ENCODE measurements at places on chromosomes 11 and 22. TPM values are rescaled to one million over a fixed set of nuclear protein-coding genes. Genes with fewer than 3 reads are reported as not detected.

DNA sequence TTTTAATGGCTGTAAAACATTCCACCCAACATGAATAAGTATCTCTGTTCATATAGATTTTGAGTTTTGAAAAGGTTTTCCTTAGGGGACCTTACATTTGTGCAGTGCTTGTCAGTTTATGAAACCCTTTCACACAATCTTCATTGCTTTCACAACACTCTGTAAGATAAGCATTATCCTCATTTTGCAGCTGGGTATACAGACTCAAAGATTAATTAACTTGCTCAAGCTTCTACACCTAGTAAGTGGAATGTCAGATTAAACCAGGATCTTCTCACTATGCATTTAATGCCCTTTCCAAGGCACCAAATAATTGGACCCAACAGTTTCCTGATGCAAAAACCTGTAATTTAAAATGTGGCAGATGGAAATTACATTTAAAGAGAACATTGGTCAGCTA, 11.6 kb upstream of the GAB2 start:
- H3K27me3 ChIP-seq: no peaks in the 10 kb centered on the region
- no peak overlapping the region for H3K27ac ChIP-seq
- H3K4me3 ChIP-seq: no peak overlapping the region
- DNase-seq: no peak
- H3K36me3 ChIP-seq: no peaks in the 10 kb centered on the region

GRCh38 chr11:81870815-81871214, 862.8 kb downstream of the FAM181B start:
- no peak overlapping the region for H3K27ac ChIP-seq
- no peaks in the 10 kb centered on the region for H3K36me3 ChIP-seq
- H3K27me3 ChIP-seq: no peaks in the 10 kb centered on the region
- DNase-seq: no peak

DNA sequence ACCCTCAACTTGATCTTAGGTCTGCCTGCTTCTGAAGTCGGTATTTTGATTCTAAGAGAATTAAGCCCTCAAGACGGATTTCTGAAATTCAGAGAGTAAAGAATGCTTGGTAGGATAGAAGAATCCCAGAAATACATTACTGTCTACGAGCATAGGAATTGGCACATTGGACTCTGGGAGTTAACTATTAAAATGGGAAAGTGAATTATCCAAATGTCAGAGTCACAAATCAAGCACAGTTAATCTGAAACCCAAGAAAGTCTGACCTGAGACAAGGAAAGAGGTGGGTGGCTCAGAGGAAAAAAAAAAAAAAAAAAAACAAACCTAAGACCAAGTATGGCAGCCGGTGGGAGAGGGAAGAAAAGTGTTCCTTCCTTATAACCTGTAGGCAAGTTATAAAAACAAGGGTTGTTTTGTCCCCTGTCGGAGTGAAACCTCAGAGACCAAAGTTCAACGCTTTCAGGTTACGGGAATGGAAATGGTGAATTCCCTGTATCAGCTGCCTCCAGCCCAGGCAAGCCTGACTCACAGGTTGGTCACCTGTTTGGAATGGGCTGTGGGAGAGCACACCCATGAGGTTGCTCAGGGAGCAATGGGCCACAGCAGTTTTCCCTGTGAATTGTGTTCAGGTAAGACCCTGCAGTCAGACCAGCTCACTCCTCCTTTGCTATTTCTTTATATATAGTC, 139.0 kb downstream of the ETS1 start:
- DNase-seq: no peak
- H3K36me3 ChIP-seq: no peaks in the 10 kb centered on the region
- no peak overlapping the region for H3K4me3 ChIP-seq
- no peaks in the 10 kb centered on the region for H3K4me1 ChIP-seq
- H3K27ac ChIP-seq: no peak overlapping the region
- H3K27me3 ChIP-seq: no peaks in the 10 kb centered on the region

DNA sequence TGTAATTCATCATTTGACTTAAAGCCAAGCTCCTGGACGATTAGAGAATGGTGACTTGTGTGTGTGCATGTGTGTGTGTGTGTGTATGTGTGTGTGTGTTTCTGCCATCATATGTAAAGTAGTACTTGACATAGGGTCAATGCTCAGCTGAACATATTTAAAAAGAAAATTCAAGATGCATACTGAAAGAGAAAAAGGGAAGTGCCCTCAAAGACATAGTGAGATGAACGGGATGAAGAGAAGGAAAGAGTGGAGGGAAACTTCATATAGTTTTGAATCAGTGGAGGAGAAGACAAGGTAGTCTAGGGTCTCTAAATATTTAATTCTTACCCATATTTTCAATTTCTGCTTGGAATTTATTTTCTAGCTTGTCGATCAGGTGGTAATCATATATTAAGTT, 4.0 kb downstream of the TCN1 start:
- no peaks in the 10 kb centered on the region for H3K4me1 ChIP-seq
- H3K27ac ChIP-seq: no peak overlapping the region

GRCh38 chr11:110011595-110011994, 81.6 kb upstream of the ZC3H12C start:
- H3K27ac ChIP-seq: no peak overlapping the region
- no peaks in the 10 kb centered on the region for H3K27me3 ChIP-seq
- no peak overlapping the region for H3K4me3 ChIP-seq
- no peaks in the 10 kb centered on the region for H3K36me3 ChIP-seq
- DNase-seq: no peak

- no peak overlapping the region for H3K27ac ChIP-seq
- H3K27me3 ChIP-seq: no peaks in the 10 kb centered on the region
- H3K36me3 ChIP-seq: no peaks in the 10 kb centered on the region
- DNase-seq: no peak
These were observed 39.3 kb upstream of the SPON1 start for GRCh38 chr11:13923182-13923581.

Gene RTN4RL2
- not detected for total RNA-seq

GRCh38 chr11:19974886-19975285, 185.4 kb downstream of the DBX1 start:
- H3K27ac ChIP-seq: no peak overlapping the region
- no peaks in the 10 kb centered on the region for H3K4me1 ChIP-seq
- H3K27me3 ChIP-seq: no peaks in the 10 kb centered on the region
- H3K36me3 ChIP-seq: no peaks in the 10 kb centered on the region

Gene DDX25
- total RNA-seq: 0.46 TPM

DNA sequence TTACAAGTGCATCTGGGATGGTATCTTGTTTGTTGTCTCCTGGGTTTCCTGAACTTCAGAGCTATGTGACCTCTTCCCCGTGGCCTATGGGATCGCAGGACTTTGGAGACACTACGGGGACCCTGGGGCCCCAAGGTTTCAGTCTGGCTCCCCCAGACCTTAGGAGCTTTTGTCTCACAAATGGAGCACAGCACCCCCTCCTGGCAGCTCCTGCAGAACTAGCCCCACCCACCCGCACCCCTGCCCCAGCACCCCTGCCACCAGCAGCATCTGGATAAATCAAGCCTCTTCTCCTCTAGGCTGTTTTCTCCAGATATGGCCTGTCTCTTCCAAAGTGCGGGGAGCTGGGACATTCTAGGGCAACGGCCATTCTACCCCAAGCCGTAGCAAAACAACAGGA, 10.4 kb downstream of the RCOR2 start:
- no peak for DNase-seq
- H3K4me1 ChIP-seq: peaks cover 20% of the 10 kb centered on the region
- H3K27me3 ChIP-seq: no peaks in the 10 kb centered on the region
- H3K36me3 ChIP-seq: no peaks in the 10 kb centered on the region
- H3K4me3 ChIP-seq: no peak overlapping the region

Gene RAB3IL1
- 12.6 TPM for total RNA-seq

- H3K4me3 ChIP-seq: no peak overlapping the region
- H3K27me3 ChIP-seq: no peaks in the 10 kb centered on the region
- H3K4me1 ChIP-seq: no peaks in the 10 kb centered on the region
- no peaks in the 10 kb centered on the region for H3K36me3 ChIP-seq
- no peak for DNase-seq
These were observed 13.8 kb downstream of the SNU13 start for GRCh38 chr22:41674846-41675340.

DNA sequence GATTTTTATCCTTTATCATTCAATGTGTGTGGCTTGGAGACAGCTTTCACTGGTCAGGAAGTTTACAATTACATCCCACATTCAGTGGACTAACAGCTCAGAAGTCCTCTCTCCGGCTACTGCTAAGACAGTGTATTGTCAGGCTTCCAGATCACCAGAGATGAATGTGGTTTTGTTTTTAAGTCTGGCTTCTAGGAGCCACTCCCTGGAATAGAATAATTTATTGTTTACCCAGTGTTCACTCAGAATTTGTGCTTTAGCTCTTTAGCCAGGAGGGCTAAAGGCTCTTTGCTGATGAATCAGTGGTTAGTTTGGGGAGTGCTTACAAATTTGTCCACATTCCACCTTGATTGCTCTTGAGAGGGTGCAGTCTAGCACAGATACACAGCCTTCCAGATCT, 26.5 kb downstream of the TRIM77 start:
- H3K4me1 ChIP-seq: no peaks in the 10 kb centered on the region
- no peak overlapping the region for H3K27ac ChIP-seq
- H3K27me3 ChIP-seq: no peaks in the 10 kb centered on the region
- no peak overlapping the region for H3K4me3 ChIP-seq

GRCh38 chr22:43213051-43213450, 26.1 kb upstream of the TTLL12 start:
- H3K4me1 ChIP-seq: no peaks in the 10 kb centered on the region
- no peak for DNase-seq
- H3K4me3 ChIP-seq: no peak overlapping the region
- no peaks in the 10 kb centered on the region for H3K36me3 ChIP-seq
- no peaks in the 10 kb centered on the region for H3K27me3 ChIP-seq
- no peak overlapping the region for H3K27ac ChIP-seq

Gene PLAAT4
- 30.3 TPM for total RNA-seq

- H3K36me3 ChIP-seq: no peaks in the 10 kb centered on the region
- H3K27me3 ChIP-seq: no peaks in the 10 kb centered on the region
- no peaks in the 10 kb centered on the region for H3K4me1 ChIP-seq
- DNase-seq: no peak
These were observed 14.5 kb downstream of the SLC35F2 start for GRCh38 chr11:107844041-107844440.

Gene YPEL4
- 0.26 TPM for total RNA-seq

Gene OR52H1
- not detected for total RNA-seq

DNA sequence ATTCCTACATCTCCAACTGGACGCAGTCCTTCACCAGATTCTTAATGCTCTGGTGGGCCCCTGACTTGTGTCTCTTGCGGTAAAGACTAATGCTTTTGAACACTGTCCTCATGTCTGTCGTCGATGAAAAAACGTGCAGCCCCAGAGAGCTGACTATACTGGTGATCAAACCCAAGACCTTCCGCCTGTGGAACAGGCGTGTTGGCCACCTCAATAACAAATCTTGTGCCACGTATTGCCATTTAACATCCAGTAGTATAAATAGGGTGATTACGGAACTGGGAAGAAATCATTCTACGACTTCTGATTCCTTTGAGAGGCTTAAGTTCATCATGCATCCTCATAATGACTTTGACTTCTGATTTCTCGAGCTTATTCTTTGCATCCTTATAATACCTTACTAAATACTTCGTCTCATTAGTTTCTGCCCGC, 45.6 kb downstream of the OR4D9 start:
- H3K27ac ChIP-seq: peak overlapping the region; percentile 60
- H3K36me3 ChIP-seq: no peaks in the 10 kb centered on the region
- DNase-seq: no peak
- H3K4me1 ChIP-seq: no peaks in the 10 kb centered on the region

DNA sequence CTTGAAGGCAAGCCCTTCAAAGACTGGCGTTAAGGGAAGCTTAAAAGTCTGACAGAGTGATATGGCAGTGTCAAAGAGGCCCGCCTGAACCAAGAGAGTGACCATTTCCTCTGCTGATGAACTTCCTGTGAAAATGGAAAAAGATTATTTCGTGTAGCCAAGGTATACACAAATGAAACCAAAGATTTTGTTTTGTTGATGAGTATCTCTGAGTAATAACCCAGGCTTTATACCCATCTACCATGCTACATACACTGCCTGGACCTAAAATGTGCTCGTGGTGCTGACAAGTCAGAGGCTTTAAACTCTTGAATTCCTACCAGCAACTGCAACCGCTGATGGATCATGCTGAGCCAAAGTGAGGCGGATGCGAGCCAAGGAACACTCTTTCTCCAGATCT, 21.0 kb upstream of the FNBP4 start:
- H3K27ac ChIP-seq: no peak overlapping the region
- H3K4me1 ChIP-seq: no peaks in the 10 kb centered on the region
- no peaks in the 10 kb centered on the region for H3K27me3 ChIP-seq
- H3K4me3 ChIP-seq: no peak overlapping the region

GRCh38 chr22:50581950-50582492, 628 bp downstream of the CHKB start:
- no peaks in the 10 kb centered on the region for H3K27me3 ChIP-seq
- no peaks in the 10 kb centered on the region for H3K36me3 ChIP-seq
- peak overlapping the region; percentile 97 for H3K27ac ChIP-seq
- H3K4me1 ChIP-seq: peaks cover 4% of the 10 kb centered on the region
- peak overlapping the region; percentile 61 for H3K4me3 ChIP-seq

- H3K27ac ChIP-seq: no peak overlapping the region
- no peak for DNase-seq
- H3K4me3 ChIP-seq: no peak overlapping the region
These were observed 62.6 kb downstream of the TBC1D22A start for GRCh38 chr22:46824980-46825544.

Gene OR5AP2
- not detected for total RNA-seq

GRCh38 chr22:30893434-30894370, 74.9 kb downstream of the MORC2 start:
- H3K4me1 ChIP-seq: no peaks in the 10 kb centered on the region
- no peak overlapping the region for H3K4me3 ChIP-seq
- no peak overlapping the region for H3K27ac ChIP-seq

Gene MFRP
- total RNA-seq: not detected

Gene OAF
- total RNA-seq: 90.1 TPM

GRCh38 chr22:17782158-17782557, 7.9 kb upstream of the BID start:
- H3K27ac ChIP-seq: no peak overlapping the region
- no peak for DNase-seq

DNA sequence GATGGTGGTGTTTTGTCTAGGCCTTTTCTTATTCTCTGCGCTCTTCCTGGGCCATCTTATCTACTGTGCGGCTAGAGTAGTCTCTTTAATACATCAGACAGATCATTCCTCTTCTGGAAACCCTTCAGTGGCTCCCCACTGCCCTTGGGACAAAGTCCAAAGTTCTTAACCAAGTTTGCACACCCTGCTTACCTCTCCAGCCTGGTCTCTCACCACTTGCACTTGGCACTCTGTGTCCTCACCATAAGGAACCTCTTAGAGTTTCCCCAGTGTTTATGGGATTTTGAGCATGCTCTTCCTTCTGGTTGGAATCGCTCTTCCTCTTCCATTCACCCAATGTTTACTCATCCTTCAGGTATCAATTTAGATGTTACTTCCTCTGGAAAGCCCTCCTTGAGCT, 5.2 kb upstream of the SPTBN2 start:
- no peak overlapping the region for H3K4me3 ChIP-seq
- DNase-seq: no peak
- H3K27ac ChIP-seq: no peak overlapping the region
- H3K36me3 ChIP-seq: no peaks in the 10 kb centered on the region
- no peaks in the 10 kb centered on the region for H3K4me1 ChIP-seq

- no peaks in the 10 kb centered on the region for H3K4me1 ChIP-seq
- no peaks in the 10 kb centered on the region for H3K36me3 ChIP-seq
These were observed 17.8 kb downstream of the CYB5R2 start for GRCh38 chr11:7655253-7656217.

- no peak overlapping the region for H3K4me3 ChIP-seq
- no peaks in the 10 kb centered on the region for H3K36me3 ChIP-seq
- H3K27me3 ChIP-seq: no peaks in the 10 kb centered on the region
- no peak overlapping the region for H3K27ac ChIP-seq
- DNase-seq: no peak
- no peaks in the 10 kb centered on the region for H3K4me1 ChIP-seq
These were observed 35.2 kb downstream of the NARS2 start for GRCh38 chr11:78539506-78539905.
